ENCODE measurements at places on chromosomes 3 and 15.

DNA sequence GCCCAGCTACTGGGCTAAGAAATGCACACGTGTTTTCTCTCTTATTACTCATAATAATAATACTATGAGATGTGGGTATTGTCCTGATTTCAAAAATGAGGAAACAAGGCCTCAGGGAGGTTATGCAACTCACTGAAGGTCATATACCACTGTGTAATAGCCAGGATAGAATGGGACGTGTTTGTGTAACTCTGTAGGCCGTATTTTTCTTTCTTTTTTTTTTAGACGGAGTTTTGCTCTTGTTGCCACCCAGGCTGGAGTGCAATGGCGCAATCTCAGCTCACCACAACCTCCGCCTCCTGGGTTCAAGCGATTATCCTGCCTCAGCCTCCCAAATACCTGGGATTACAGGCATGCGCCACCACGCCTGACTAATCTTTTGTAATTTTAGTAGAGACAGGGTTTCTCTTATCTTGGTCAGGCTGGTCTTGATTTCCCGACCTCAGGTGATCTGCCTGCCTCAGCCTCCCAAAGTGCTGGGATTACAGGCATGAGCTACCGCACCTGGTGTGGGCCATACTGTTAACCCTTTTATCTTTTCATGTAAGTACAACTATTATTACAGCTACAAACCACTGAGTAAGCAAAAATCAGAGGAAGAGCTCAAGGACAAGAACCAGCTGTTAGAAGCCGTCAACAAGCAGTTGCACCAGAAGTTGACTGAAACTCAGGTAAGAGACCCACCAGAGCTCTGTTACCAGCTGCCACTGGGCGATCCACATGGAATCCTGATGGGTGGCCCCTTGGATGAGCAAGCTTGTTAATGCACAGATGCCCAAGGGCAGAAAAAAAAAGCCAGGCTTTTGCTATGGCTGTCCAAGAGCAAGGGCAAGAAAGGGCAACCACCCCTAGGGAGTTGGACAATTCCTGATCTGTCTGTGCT, 6.7 kb downstream of the KNSTRN start:
- no peak for DNase-seq

GRCh38 chr3:53142986-53143385, 12.8 kb upstream of the RFT1 start:
- no peak for DNase-seq

- DNase-seq, result peak; percentile 27
Observed at GRCh38 chr15:27438403-27439375, 467.7 kb downstream of the GABRG3 start.

- DNase-seq, result no peak
Observed at GRCh38 chr3:126516152-126516935, 1.2 kb downstream of the UROC1 start.

DNA sequence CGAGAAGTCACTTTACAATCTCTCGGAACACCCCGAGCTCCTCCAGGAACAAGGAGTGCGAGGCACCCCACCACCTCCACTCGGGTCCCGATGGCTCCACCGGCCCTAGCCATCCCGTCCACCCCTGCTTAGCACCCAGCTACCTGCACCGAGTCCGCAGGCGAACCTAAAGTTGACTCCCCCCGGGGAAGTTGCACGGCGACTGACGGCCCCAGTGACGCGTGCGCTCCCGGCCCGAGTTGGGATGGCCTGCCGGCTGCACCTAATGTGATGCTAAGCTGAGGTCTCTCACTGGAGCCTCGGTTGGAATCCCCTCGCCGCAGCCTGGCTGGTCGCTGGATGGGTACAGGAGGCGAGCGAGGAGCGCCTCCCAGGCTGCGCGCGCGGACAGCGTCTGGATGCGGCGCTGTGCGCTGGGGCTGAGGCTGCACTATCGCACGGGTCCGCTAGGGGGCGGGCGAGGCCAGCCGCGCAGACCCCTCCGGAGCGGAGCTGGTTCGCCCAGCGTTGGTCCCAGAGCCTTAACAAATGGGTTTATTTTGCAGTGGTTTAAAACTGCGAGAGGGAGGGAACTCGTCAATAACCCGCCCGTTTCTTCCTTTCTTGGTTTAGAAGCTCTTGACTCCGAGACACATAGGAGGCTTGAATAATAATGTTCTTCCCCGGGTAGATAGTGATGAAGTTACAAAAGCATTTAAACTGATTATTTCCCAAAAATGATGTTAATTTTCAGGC, at the start of gene OXTR:
OXTR (minus strand) TSS at position 526 of the 735 bp plus-strand sequence. CDS start 1,426 bp downstream, outside the sequence.
- peak; percentile 90 for DNase-seq

GRCh38 chr15:76972389-76973361, 22.3 kb upstream of the PSTPIP1 start:
- DNase-seq, result peak; percentile 73

- no peak for DNase-seq
Observed at GRCh38 chr3:166190360-166190759, 353.1 kb upstream of the BCHE start.

DNA sequence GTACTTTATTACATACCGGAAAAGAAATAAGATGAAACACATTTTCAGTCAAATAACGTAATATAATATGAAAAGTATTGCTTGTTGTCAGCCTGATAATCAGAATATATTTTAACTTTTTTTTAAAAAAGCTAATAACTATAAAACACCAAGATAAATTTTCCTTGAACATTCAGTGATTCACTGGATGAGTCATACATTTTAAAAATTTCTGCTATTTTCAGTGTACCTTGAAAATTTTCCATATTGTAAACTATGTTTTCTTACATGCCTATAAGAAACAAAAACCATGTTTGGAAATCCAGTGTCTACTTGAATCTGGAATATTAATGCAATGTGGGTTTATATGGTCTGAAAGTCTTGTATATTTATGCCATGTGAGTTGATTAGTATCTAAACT, 36.3 kb upstream of the MEIS2 start:
- peak; percentile 47 for DNase-seq

Data from GM23248 (cell line).